EL (cell line): ENCODE measurements at places on chromosomes 5 and 9.

GRCh38 chr9:101119206-101119819 is 90.8 kb downstream of the PLPPR1 start:
- DNase-seq, result peak; percentile 33

DNA sequence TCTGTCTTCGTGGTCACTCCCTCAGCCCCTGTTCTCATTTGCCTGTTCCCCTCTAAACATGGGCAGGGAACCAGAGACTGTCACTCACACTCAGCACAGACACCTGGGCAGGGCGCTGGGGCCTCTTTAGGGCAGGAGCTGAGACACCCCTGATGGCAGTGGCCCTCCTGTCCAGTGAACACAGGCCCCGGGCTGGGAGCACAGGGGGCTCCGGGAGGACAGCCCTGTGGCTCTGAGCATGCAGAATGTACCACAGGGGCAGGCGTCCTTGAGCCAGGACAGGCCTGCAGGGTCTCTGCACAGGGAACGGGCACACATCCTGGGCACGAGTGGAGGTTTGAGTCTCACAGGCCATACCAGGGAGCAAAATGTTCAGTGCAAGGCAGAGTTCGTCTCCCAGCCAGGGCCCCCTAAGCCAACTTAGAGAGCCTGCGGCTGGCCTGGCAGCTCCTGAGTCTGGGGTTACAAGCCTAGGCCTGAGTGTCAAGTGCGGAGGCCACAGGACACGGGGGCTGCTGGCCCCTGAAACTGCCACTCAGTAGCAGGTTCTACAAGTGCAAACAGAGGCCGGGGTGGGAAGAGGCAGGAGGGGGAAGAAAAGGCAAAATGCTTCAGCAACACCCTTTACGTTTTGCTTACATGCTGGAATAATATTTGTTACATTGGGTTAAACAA is 55.9 kb upstream of the NKD2 start:
- no peak for DNase-seq

GRCh38 chr5:84885485-84886258 is 501.0 kb upstream of the EDIL3 start:
- DNase-seq, result peak; percentile 9

DNA sequence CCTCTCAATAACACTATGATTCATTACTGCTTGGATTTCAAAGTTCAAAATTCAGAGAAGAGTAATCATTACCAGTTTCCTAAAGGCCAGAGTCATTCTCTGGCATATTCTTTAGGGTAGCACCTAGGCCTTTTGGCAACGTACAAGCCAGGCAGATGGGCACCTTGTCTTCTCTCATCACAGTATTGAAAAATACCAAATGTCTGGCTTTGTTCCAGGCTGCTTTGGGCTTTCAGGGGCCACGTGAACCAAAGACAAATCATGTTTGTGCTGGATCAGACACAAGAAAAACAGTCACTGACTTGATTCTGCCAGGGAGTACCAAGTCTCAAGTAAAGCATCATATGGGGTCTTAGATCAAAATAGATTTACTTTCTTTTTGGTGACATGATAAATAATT is 15.5 kb downstream of the MEGF9 start:
- DNase-seq, result no peak

DNA sequence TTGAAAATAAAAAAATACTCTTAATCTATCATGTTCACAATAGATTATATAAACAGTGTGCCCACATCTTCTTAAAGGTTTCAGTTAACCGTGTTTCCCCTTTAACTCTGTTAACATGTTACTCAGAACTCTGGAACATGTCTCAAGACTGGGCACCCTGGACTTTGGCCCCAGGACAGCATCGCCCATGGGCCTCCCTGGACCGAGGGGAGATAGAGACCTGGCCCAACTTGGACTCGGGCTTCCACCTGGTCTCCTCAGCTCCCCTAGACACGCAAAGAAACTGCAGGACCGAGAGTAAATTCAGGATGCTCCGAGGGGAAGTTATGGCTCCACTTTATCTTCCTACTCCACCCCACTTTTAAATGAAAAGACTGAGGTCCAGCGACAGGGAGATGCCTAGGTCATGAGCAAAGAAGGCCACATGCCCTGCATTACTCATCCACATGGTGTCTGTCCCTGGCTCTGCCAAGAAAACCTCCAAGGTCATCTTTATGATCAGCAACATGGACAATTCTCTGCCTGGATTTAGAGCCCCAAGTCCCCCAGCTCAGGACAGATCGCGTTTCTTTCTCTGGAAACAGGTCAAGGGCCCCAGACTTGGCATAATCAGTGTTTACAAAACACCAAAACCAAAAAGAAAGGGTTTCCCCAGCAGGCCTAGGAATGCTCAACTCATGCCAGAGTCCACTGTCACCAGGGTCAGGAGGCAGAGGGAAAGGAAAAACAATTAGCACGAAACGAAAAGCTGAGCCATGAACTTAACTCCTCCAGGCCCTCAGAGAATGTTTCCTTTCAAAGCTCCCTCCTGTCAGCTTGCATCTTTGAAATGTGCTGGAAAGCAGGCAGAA is 17.4 kb downstream of the GPX3 start:
- peak; percentile 75 for DNase-seq

DNA sequence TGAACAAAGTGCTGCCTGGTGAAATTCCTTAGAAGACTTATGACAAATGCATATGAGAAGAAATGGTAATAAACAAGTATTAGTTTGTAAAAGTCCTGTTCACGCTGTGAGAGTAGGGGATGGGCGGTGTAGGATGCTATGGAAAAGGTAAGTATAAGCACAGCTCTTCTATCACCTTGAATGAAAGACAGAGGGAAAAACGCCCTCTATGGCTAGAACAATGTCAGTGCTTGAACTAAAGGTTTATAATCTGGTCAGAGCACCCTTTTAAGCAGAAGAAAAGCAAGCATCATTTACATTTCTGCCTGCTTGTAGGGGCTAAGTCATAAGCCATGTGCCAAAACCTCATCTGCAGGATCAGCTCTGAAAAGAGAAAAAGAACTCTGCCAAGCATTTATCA is 115.2 kb downstream of the LHFPL2 start:
- peak; percentile 30 for DNase-seq

DNA sequence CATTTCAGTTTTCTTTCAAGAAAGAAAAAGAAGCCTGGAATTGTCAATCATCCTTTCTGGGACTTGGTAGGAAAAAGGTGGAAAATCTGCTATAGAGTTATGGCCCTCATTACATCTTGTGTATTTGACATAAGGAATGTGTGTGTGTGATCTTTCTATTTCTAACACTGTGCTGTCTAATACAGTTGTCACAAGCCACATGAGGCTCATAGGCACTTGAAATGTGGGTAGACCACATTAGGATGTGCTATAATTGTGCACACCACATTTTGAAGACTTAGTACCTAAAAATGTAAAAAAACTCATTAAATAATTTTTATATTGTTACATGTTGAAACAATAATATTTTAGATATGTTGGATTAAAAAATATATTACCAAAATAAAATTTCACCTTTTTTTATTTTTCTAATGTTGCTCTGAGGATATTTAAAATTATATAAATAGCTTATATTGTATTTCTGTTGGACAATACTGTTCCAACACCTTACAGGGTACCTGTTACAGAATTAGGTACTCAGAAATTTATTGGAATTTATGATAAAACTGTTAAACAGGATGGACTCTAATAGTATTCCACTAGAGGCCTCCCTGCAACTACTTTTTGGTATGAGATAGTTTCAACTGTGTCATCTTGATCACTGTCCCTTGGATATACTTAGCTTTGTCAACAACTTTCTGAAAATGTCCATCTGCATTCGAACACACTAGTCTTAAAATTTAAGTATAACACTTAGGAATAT is 18.4 kb downstream of the MSANTD3 start:
- DNase-seq, result no peak

- no peak for DNase-seq
These were observed 159.3 kb downstream of the SLC24A2 start for GRCh38 chr9:19629488-19629887.

DNA sequence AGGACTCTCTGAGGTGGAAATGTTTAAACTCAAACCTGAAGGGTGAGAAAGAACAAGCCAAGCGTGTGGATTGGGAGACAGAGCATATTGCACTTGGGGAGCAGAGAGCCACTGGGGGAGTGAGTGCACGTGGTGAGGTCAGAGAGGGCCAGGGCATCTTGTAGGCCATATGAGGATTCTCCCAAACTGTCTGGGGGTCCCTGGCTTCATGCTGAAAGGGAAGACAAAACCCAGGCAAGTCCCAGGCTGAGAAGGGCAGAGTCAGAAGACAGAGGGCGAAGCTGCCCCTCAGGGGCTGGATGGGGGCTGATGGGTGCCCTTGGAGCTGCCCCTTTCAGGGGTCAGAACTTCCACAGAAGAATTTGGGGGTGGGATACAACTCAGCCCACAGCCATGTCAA is 215.3 kb upstream of the S1PR3 start:
- no peak for DNase-seq

DNA sequence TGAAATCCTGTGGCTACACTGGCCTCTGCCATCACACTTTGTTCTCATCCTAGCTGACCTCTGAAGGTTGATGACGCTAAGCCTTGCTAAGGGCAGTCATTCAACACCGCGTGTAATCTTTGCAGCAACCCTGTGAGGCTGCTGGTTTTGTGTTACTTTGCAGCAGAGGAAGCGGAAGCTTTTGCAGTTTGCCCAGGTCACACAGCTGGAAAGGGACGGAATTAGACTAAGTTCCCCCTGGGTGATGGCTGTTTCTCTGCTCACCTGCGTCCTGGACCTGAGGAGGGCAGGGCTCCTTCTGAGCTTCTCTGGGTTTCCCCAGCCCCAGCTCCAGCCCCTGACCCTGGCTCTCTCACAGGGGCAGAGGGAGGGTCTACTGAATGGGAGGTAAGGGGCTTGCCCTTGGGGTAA is 7.3 kb upstream of the SLC25A51 start:
- no peak for DNase-seq

- DNase-seq, result no peak
These were observed 1931.0 kb upstream of the CDH6 start for GRCh38 chr5:29262339-29263123.
